Activated effector memory CD4-positive, alpha-beta T cell treated with anti-CD3 and anti-CD28 coated beads, Interleukin-2, amount 50 U/mL, for 16 hours (primary cell): ENCODE measurements at places on chromosomes 4 and X.

DNA sequence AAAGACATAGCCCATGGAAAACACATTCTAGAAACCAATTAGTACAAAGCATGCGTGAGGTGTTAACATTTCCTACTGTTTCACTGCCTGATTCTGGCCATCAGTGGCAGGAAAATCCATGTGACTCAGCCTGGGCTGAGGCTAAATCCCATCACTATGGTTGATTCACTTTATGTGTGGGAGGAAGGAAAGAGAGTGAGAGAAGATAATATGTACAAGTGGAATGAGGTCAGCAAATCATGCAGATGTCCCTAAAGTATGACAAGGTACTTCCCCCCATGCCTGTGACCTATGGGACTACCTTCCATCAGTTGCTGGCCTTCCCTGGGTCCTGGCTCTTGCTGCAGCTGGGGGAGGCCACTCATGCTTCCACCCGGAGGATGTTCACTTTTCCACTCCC, 64.2 kb upstream of the MAP3K15 start:
- DNase-seq = no peak

DNA sequence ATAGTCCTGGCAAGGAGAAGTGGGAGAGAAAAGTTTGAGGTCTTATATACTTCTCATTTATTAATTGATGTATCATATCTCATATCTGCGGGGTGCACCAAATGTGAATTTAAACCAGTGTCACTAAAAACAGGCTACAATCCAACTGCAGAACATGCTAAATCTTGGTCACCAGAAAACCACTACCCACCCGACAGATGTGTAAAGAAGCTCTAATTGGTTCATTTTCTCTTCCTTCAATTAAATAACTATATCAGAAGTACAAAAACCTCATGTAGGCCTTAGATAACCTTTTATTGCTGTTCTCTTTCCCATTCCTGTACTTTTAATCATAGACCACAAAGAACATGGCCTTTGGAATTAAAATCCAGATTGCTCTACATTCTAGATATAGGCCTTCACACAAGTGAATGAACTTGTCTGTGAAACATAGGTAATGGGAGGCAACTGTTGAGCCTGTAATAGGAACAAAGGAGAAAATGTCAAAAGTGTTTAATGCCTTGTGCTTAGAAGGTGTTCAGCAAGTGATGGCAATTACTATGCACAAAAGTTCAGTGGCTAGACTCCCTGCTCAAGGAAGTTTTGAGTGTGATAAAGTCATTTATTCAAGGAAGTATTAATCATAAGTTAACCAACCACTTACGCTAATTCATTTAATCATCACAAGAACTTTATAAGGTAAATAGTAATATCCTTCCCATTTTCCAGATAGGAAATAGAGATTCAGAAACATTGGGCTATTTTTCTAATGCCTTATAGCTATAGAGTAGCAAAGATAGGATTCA, 425.6 kb downstream of the INPP4B start:
- DNase-seq = no peak

DNA sequence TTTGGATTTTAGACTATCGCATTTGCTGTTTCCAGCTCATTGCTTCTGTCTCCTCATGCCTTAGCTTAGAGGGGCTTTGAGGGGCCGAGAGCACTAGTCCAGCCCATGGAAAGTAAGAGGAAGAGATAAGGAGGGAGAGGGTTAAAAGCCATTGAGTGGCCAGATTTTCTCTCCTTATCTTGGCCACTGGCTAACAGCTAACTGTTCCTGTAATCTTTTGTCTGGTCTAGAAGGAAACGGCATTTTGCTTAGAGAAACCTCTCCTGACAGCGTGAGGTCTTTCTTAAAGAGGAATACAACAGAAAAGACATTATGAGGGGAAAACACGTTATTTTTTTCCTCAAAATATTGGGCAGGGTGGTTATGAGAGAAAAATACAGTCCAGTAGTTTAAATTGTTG, 7.9 kb downstream of the GPR101 start:
- no peak for DNase-seq

DNA sequence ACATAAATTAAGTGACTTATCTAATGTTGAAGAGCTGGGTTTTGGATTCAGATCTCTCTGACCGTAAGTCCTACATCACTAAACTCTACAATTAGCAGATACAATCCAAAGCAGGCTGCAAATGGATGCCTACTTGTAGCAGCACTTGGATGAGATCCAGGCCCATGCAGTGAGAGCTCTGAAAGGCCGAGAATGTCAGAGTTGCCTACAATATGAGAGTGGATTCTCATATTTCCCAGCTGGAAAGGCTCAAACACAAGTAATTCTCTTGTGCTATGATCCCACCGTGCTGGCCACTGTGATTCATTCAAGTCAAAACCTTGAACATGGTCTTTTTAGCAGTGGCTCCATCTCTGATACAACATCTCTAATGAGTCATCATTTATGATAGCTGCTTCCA, 125.4 kb upstream of the CHRDL1 start:
- DNase-seq = no peak

DNA sequence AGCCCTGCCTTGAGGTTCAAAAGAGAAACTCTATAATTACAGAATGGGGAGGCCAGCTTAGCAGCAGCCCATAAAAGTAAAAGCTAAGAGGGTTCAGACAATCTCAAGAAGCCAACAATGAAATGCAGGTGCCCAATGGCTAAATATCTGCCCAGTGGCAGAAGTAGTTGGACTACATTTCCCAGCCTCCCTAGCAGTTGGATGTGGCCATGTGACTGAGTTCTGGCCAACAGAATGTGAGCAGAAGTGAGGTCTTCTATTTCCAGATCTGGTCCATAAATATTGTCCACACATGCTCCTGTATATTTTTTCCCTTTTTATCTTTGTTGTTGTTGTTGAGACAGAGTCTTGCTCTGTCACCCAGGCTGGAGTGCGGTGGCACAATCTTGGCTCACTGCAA, 127.9 kb upstream of the NHS start:
- no peak for DNase-seq

DNA sequence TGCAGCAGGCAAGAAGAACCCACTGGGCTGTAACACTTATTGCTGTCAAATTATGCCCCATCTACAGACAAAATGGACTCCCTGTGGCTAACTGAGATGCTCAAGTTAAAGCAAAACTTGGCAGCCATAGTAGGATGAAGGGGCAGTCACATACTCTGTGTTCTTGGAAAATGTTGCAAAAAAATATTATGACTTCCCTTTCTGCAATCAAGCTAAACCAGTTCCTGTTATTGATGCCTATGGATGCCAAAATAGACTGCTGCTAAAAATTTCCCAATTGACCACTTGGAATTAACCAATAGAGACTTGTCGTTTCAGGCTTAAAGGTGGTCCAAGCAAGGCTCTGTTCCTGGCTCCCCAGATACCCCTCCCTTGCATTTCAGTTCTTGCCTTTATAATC, 49.5 kb downstream of the IQCM start:
- no peak for DNase-seq

GRCh38 chr4:145320294-145320693, 139.9 kb upstream of the OTUD4 start:
- no peak for DNase-seq

DNA sequence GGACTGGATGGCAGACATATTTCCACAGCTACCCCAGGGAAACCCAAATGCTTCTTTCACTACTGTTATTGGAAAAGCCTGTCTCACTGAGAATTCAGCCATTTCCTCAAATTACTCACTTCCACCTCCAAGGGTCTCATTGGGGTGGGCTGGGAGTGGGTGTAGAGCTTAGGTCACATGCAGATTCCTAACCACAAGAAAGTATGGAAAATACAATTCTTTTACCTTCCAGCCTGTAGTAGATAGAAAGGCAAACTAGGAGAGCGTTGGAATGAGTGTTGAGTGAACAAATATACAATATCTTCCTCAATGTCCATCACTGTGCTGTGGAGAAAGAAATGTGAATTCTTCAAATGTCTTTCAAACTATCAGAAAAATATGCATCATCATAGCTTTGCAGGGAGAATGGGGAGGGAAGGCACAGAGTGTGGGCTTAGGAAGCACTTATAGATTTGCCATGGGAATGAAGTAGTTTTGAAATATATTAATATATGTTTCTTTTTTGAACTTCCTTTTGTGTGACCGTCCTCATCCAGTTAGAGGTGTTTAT, 245.3 kb upstream of the JADE1 start:
- DNase-seq = no peak

- no peak for DNase-seq
These were observed 82.7 kb upstream of the FGF13 start for GRCh38 chrX:138794246-138794645.

DNA sequence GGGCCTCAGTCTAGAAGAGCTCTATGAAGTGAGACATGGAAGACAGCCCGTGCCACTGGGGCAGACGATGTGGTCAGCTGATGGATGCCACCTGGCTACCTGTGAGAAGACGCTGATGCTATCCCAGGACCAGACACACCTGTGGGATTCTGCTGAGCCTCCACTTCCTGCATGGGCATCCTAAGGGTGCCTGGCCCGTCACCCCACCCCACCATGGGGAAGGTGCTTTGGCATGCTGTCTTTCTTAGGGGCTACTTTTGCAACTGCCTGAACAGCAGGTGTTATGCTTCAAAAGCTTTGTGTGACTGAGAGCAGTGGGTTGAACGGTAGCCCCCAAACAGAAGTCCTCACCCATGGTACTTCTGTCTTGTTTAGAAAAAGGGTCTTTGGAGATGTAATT, 65.0 kb upstream of the STS start:
- no peak for DNase-seq

GRCh38 chr4:119647558-119647957, 19.0 kb upstream of the PDE5A start:
- DNase-seq = no peak

DNA sequence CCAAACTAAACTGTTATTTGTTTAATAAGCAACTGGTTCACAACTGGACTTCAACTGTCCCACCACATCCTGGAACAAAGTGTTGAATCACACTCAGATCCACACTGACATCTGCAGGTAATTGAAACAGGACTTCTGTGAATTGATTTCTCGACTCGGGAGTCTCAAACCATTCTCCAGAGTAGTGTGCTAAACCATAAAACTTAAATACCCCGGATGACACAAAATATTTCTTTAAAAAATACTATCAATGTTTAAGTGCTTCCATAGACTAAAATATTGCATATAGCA, 95.4 kb upstream of the PLAC1 start:
- DNase-seq = no peak

- DNase-seq = no peak
These were observed 14.5 kb upstream of the TXLNG start for GRCh38 chrX:16771483-16772398.

GRCh38 chr4:45453258-45453853, 670.5 kb downstream of the GABRG1 start:
- DNase-seq = no peak

- DNase-seq = no peak
These were observed 454.9 kb downstream of the CCSER1 start for GRCh38 chr4:90582087-90582486.

DNA sequence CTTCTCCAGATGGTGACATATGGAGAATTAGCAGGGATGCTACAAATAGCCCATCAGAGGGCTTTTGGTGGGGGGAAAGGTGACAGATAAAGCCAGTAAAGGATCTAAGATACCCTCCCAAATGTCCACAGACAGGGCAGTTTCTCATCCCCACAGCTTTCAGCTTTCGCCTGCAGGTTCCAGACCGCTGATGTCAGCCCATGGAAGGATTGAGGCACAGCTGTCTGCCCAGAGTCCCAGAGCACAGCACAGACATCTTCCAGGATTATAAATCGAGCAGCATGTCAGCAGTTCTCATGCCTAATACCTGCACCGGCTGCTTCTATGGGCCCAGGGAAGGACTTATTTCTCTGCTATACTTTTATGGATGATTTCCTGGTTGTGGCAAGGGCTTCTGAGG, 96.7 kb upstream of the MXRA5 start:
- no peak for DNase-seq

- no peak for DNase-seq
These were observed 2.8 kb upstream of the IL21 start for GRCh38 chr4:122623637-122624166.

GRCh38 chr4:43452948-43453347, 560.4 kb downstream of the GRXCR1 start:
- no peak for DNase-seq

DNA sequence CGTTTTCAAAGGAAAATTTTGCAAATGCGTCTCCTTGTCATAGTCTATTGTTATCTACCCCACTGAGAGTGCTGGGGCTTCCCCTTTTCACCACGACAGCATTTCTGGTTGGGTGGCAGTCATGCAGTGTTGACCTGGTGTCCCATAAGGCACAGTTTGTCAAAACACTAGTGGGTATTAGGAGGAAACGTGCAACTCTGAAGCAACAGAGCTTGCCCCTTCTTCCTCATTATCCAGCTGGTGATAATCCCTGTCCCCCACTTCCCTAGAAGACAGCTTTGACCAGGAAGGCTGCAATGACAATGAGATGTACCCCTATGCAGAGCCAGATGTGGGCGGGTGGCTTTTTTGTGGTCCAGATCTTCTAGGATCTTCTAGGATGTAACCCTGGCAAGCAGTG, 1.8 kb downstream of the TBC1D1 start:
- DNase-seq = peak; percentile 81
